ENCODE measurements at places on chromosomes 16 and 17. TPM values are rescaled to one million over a fixed set of nuclear protein-coding genes. Genes with fewer than 3 reads are reported as not detected.

Gene PGAP3
- 8.3 TPM for total RNA-seq

Gene C17orf78
- total RNA-seq, result not detected

Gene CTRB2
- not detected for total RNA-seq

Gene VASN
- 34.6 TPM for total RNA-seq

Gene PRR29
- total RNA-seq, result 0.15 TPM

Gene SDR42E1
- 0.08 TPM for total RNA-seq

Gene HYDIN
- total RNA-seq, result 0.12 TPM

Gene WNT3
- 0.59 TPM for total RNA-seq

Gene NPIPB2
- total RNA-seq, result 2.0 TPM

Gene SMIM36
- not detected for total RNA-seq

Gene LRRC75A
- 0.82 TPM for total RNA-seq

Gene ATAD5
- total RNA-seq, result 0.83 TPM

Gene CA7
- not detected for total RNA-seq

Gene MGAT5B
- 0.08 TPM for total RNA-seq

Gene PRR35
- under 0.01 TPM for total RNA-seq

Gene TEX19
- not detected for total RNA-seq

All from smooth muscle cell of the coronary artery (primary cell).